Activated gamma-delta T cell treated with Interleukin-2 at 50 U/mL for 16 hours (primary cell): ENCODE measurements at places on chromosomes 2 and 18.

DNA sequence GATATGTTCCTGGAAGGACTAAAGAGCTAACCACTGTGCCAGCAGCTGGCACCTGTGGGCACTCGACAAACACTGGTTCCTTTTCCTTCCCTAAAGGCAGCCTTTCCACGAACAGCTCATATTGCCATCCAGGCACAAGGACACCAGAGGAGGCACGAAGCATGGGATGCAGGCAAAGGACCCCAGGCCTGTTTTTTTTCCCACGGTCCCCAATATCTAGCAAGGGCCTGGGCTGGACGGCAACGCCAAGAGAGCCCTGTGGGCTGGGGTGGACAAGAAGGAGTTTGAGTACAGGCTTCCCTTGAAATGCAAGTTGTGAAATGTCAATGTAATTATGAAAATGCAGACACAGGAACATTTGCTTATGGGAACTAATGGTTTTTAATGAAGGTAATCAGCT is 135.9 kb downstream of the CYP26B1 start:
- DNase-seq, result no peak

DNA sequence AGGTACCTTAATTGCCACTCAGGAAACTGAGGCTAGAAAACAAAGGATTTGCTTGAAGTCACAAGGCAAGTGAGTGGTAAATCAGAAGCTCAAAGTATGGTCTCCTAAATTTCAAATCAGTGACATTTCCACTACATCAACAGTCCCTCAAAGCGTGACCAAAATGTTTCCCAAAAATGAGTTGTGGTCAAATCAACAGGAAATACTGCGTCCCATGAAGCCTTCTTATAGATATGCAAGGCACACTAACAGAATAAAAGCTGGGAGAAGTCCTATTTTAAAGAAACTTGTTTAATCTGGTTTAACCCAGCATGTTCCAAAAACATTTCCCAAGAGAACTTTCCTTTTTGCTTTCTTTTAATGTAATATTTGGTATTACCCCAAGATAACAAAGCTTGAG is 249.4 kb downstream of the EXOC6B start:
- no peak for DNase-seq

DNA sequence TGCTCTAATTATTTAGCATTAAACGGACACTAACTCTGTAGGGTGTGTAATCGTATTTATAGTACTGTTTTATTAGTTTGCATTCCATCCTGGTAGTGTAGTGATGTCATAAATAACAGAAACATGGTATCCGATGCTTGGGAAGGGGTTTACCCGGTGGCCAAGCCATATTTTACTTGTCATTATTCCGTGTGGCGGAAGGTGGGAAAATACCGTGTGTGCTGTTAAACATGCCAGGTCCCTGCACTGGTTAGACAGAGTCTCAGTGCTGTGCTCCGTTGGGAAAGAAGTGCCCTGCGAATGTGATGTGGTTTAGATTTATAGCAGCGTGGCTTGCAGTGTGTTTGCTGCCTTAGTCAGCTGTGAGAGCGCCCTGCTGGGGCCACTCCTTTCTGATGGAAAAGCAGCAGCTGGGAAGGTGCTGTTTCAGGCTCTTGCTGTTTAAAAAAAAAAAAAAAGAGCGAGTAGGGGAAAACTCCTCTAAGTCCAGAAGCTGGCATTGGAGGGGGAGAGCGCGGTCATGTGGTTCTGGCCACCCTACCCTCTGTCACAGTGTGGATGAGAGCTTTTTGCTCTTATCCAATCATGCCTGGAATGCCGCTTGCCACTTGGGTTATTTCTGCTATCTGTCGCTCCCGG is 211.0 kb downstream of the NEDD4L start:
- no peak for DNase-seq

GRCh38 chr2:11329776-11330175 is 14.7 kb downstream of the ROCK2 start:
- DNase-seq, result no peak

GRCh38 chr2:240596491-240596931 is 10.0 kb downstream of the CAPN10 start:
- DNase-seq, result no peak

GRCh38 chr2:200272320-200272719 is 34.2 kb upstream of the SPATS2L start:
- no peak for DNase-seq

DNA sequence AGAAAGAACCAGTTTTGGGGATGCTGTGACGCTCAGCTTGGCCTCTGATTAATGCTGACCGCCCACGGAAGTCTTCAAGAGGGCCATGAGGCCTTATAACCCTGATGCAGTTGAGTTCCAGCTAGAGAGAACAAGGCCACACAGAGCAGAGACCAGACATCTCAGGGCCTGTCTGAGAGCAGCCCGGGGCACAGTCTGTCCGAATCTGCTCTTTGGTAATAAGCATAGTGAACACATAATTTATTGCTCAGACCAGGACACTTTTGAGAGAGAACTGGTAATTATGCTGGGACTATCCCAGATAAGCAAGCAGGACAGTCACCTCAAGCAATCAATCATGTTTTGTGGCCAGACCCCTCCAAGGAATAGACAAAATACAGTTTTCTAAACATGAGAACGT is 68.5 kb downstream of the STPG4 start:
- no peak for DNase-seq

DNA sequence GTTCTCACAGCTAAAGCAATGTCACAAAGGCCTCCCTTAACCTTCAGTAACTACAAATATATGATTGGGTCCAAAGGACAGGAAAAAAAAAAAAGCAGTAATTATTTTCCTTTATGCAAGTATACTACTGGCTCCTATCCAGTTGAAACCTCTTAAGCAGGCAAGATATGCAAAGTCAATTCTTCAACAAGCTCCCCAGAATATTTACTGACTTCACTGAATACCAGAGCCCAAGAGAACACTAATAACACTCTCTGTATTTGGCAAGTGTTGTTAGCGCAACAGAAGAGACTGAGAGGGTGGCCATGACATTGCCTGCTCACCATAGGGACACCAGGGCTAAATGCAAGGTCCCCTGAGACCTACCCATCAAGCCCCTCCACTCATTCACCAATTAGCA is 74.5 kb downstream of the AP1S3 start:
- no peak for DNase-seq

GRCh38 chr2:130877258-130877657 is 40.5 kb downstream of the ARHGEF4 start:
- no peak for DNase-seq

GRCh38 chr18:48575658-48576456 is 37.0 kb downstream of the CTIF start:
- DNase-seq, result no peak

DNA sequence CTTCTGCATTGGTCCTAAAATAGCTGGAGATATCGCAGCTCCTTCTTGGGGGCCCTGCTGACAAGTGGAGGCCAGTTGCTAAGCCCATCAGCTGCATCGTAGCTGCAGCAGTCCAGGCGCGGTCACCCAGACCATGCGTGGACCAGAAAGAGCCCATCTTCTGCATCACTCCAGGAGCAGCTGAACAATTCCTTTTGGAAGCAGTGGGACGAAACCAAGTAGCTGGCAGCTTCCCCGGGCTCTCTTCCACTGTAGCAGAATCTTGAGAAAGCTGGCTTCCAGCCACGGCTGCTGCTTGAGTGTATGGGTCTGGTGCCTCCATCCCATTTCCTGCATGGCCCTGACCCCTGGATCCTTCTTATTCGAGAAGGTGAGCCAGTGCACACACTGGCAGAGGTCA is 22.2 kb upstream of the CAB39 start:
- no peak for DNase-seq

DNA sequence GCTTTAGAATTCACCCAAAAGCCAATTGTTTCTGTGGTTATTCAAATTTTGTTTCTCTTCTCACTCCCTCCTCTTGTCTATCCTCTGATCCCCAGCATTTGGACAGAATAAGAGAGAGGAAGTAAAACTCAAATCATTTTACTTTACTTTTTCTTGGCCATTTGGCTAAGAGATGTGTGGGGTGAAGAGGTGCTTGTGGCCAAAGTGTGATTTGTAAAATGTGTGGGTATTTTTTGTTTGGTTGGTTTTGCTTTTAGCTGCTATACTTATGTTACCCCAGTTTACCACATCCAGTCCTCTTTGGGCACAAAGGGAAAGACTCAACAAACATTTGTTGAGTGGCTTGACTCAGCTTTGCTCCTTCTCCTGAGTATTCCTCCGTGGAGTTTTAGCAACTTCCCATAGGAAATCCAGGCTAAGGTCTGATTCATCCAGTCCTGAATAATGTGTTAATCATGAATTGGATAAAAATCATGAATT is 109.1 kb upstream of the CYP1B1 start:
- no peak for DNase-seq
